ENCODE measurements at places on chromosomes 4 and X. TPM values are rescaled to one million over a fixed set of nuclear protein-coding genes. Genes with fewer than 3 reads are reported as not detected.
A peak's percentile ranks its signal among the peaks of the same experiment; 100 is the strongest.

DNA sequence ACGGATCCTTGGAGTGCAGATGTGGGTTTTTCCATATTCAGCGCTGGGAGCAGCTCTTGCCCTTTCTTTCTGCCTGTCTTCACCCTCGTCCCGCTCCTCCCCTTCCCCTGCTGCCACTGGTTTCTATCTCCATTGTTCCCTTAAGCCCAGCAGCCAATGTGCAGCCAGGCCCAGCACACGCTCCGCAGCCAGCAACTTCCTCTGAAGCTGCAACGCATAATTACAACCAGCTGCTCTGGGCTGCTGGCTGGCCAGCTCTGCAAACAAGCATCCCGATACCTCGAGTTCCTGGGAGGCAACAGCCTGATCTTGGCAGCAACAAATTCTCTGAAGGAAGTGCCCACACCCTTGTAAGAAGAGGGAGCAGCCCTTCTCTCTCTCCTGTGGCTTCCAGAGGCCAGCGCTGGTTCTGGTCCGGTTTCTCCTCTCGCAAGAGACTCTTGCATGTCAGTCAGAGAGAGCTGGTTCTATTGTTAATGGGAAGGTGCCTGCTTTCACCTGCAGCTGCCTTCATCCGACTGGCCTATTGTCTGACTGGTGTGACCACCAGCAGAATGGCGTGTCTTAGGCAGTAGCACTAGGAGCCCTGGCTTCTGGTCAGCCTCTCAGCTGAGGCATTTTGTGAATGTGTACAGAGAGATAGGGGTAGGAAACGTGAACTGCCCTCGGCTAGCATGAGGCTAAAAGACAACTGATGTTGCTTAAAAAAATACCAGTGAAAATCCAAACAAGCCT lies 83.8 kb upstream of the MAML3 start:
- DNase-seq, result peak; percentile 93

GRCh38 chrX:68703846-68704245 lies 56.4 kb downstream of the STARD8 start:
- no peak for DNase-seq

DNA sequence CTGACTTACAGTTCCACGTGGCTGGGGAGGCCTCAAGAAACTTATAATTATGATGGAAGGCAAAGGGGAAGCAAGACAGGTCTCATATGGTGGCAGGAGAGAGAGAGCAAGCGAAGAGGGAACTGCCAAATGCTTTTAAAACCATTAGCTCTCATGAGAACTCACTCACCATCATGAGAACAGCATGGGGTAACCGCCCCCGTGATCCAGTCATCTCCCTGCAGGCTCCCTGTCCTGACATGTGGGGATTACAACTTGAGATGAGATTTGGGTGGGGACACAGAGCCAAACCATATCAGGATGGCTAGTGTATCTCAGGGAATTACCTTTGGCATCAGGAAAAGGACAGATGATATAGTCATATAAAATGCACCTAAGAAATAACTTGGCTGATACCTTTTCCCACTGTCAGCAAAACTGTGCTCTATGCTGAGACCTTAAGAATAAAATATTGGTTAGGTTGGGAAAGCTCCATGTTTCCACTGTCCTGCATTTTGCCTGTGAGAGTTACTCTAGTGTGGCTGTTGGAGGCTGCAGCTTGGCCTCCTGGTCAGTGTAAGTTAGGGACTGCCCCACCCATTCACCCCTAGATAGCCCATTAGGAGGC lies 110.3 kb downstream of the UCHL1 start:
- DNase-seq, result no peak

DNA sequence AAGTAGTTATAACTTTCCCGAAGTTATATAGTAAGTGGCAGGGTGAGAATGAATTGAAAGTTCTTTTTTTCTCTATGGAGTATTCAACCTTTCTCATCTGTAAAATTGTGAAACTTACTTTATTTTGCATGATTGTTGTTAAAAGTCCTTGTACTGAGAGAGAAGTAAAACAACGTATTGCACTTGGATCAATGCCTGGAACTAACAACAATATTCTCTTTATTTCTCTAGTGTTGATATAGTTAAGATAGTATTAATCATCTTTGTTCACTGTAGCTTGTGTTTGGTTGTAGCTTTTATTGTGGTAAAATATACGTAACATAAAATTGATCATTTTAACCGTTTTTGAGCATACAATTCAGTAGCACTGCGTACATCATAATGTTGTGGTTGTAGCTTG lies 48.7 kb downstream of the STIM2 start:
- peak; percentile 11 for DNase-seq

DNA sequence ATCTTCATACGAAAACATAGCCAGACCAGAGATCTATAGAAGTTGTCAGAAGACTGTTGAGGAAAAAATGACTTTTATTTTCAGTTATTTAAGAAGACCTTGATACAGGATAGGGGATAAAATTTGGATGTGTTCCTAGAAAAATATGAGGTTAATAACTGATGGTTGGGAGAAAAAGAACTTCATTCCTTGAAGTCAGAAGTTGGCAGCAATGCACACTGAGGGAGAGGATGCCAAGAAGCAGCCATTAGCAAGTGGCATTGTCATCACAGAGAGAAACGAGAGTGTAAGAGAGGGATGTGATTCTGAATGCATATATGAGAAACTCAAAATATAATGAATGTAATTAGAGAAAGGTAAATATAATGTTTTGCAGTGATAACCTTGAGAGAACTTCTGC lies 382.1 kb upstream of the EPHA5 start:
- no peak for DNase-seq

DNA sequence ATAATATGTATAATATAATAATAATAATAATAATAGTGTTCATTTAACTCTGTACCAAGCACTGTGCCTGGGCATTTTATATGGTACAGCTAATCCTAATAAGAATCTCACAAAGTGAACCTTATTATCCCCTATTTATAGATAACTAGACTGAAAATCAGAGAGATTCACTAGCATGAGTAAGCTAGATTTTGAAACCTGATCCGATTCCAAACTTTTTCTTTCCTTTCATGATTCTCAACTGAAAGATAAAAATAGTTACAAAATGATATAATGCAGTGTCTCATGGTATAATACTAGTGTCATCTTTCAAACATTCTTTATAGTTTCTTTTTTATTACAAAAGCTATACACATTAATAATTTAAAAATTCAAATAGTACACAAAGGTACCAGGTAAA lies 55.9 kb upstream of the RNF128 start:
- peak; percentile 52 for DNase-seq

Gene SPOCK3
- not detected for total RNA-seq

Gene NEXMIF
- total RNA-seq, result under 0.01 TPM

Gene CTAG2
- 27.1 TPM for total RNA-seq

Gene S100G
- total RNA-seq, result not detected

Gene AKAP14
- not detected for total RNA-seq

Gene XG
- under 0.01 TPM for total RNA-seq
